GM12864 (cell line): ENCODE measurements at places on chromosomes 5 and 9.

GRCh38 chr5:124404796-124405195 is 341.6 kb downstream of the ZNF608 start:
- no peak for DNase-seq

GRCh38 chr5:176389135-176390123 is 878 bp downstream of the HIGD2A start:
- no peak for DNase-seq

GRCh38 chr5:120586646-120587045 is 122.5 kb downstream of the PRR16 start:
- no peak for DNase-seq

GRCh38 chr9:89661956-89662717 is 57.3 kb downstream of the GADD45G start:
- DNase-seq, result no peak

DNA sequence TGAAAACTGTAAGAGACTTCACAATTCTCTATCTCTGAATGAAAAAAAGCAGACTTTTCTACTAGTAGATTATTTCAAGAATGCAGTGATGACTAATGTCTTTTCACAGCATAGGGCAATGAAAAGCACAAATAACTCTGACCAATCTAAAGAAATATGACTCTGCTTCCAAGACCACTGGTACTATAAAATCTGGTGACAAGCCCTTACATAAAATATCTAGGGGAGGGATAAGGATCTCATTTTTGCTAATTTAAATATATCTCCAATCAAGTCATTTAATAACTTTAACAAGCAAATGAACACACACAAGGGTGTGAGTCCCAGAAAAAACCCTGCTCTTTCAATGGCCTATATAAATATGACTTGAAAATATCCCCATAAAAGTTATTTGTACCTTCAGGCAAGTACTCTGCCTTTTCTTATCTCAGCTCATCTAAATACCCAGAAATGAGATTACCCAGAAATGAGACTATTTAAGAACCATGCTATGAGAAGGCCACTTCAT is 105.2 kb downstream of the GNAQ start:
- DNase-seq, result no peak

DNA sequence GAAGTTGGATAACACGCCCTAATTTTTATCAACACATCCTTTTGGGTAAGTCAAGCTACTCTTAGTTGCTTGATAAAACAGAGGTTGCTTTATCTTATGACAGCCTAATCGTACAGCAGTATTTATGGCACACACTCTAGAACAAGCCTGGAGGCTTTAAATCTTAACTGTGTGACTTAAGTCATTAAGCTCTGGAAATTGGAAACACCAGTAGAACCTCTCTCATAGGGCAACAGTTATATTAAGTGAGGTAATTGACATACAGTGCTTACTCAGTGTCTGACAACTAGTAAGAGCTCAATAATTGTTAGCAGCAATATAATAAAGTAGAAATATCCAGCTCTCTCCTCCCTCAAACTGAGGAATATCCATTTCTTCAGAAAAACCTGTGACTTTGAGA is 808.9 kb upstream of the WWC1 start:
- DNase-seq, result no peak

GRCh38 chr5:16547200-16547842 is 69.5 kb downstream of the RETREG1 start:
- no peak for DNase-seq

- no peak for DNase-seq
These were observed 89.2 kb downstream of the SEMA4D start for GRCh38 chr9:89408628-89409101.

DNA sequence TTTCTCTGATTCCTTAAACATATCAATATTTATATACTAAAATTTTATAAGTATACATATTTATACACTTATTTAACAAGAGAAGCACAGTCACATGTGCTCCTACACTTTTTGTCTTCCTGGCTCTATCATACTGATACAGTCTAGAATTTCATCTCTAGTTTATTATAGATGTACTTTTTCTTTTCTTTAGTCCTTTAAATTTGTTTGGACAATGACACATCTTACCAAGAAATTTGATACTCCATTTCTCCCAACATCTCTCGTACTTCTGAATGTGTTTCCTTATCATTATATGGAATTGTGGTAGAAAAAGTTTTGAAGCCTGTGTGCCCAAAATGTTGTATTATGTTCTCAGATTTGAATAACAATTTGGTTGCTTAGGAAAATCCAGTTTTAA is 104.6 kb downstream of the DMRT2 start:
- no peak for DNase-seq

- no peak for DNase-seq
These were observed 455.3 kb upstream of the PTGER4 start for GRCh38 chr5:40224421-40224820.
